ENCODE measurements at places on chromosomes 13 and 19.

DNA sequence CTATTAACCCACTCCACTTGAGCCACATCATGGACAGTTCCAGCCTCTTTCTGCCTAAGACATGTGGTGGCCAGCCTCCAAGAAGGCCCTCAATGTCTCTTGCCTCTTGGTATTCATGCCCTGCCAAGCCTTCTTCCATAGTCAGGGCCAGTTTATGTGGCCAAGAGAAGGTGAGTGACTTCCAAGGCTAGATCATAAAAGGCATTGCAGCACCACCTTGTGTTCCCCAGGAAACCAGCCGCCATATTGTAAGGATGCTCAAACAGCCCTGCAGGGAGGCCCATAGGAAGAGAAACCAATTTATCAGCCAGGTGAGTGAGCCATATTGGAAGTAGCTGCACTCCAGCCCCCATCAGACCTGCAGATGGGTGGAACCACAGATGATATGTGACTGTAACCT, 12.3 kb upstream of the DNMT1 start:
- DNase-seq, result no peak

DNA sequence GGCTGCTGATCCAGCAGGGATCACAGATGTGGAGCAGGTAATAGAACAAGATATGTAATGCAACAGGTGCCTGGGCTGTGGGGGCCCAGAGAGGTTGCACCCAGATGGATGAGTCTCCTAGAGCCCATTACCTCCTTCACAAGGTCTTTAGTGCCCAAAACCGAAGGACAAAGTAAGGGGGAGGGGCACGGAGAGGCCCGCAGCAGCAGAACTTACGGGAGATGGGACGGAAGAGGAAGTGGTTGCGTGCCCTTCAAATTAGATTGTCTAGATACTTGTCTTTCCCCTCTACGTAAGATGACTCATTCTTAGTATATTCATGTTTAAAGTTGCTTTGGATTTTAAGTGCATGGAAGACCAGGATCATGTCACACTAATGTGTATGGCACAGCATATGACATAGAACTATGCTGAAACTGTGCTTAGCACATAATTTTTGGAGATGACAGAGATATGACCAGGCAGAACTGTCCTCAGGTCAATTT, 5.7 kb upstream of the MRPS31 start:
- no peak for DNase-seq

- no peak for DNase-seq
These were observed 14.9 kb upstream of the GPR18 start for GRCh38 chr13:99273128-99273527.

DNA sequence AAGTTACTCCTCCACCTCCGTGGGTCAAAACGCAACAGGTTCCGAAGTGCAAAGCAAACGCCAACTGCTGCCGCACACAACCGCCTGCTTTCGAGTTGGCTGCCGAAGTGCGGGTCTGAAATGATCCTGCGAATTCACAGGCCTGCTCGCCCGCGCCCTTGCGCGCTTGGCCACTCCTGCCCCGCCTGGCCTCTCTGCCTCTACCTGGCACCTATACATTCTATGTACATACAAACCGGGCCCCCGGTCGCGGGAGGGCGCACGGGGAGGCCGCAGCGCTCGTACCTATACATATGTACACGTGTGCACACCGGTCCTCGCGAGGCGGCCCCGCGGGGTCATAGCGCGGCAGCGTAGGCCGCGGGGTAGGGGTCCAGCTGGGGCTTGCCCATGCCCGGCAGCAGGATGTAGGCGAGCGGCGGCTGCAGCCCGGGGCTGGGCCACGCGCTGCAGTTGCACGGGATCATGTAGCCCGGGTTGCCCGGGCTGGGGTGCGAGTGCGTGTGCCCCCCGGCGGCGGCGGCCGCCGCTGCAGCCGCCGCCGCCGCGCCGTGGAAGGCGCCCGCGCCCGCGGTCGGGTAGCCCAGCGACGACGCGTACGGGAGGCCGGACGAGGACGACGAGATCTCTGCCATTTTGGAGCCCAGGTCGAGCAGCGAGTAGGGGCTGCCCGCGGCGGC, 1.3 kb downstream of the SOX21 start:
- DNase-seq, result no peak

DNA sequence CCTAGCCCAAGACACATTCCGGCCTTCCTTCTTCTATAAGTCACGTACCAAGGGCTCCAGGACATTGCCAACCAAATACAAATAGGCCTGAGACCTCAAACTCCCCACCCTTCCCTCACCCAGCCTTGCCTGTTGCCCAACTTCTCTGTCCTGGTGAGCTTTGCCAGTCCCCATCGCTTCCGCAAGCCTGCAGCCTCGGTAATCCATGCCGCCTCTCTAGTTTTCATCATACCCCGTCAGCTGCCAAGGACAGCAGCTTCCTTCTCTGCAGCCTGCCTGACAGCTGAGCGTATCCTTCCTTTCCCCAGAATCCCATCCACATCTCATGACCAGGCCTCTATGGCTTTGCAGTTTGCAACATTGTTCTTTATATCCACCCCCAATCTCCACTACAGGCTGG, 36.6 kb upstream of the POMP start:
- no peak for DNase-seq

- DNase-seq, result no peak
These were observed 46.0 kb downstream of the RBM26 start for GRCh38 chr13:79360095-79360494.

DNA sequence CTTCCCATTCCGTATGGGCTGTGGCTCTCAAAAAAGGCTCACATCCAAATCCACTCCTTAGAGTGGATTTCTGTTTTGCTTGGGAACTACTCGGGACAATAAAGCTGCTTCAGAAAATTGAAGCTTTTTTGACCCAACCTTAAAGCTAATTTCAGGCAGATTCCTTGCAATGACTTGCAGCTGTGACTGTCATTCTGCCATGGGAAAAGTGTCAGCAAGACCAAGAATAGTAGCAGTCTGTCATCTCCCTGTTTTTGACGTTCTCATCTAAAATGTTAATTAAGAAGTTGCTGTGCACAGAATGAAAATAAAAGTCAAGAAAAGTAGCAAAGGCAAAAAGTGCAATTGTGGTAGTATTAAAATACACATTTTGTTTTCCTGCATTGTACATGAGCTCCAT, 304.7 kb downstream of the COG6 start:
- DNase-seq, result no peak

DNA sequence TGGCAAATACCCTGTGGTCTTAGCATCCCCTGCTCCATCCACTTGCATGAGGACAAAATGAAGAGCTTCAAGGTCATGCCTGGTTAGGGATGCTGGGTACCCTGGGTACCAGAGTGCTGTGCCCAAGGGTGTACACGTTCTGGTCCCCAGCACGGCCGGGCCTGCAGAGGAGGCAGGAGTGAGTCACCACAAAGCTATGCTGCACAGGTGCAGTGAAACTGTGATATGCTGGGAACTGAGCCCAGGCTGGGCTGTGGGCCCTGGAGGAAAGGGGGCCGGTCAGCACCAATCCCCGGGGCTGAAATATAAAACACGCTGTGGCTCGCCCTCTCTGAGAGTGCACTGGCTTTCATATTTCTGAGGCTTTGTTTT, 95.1 kb downstream of the TSHZ3 start:
- no peak for DNase-seq

DNA sequence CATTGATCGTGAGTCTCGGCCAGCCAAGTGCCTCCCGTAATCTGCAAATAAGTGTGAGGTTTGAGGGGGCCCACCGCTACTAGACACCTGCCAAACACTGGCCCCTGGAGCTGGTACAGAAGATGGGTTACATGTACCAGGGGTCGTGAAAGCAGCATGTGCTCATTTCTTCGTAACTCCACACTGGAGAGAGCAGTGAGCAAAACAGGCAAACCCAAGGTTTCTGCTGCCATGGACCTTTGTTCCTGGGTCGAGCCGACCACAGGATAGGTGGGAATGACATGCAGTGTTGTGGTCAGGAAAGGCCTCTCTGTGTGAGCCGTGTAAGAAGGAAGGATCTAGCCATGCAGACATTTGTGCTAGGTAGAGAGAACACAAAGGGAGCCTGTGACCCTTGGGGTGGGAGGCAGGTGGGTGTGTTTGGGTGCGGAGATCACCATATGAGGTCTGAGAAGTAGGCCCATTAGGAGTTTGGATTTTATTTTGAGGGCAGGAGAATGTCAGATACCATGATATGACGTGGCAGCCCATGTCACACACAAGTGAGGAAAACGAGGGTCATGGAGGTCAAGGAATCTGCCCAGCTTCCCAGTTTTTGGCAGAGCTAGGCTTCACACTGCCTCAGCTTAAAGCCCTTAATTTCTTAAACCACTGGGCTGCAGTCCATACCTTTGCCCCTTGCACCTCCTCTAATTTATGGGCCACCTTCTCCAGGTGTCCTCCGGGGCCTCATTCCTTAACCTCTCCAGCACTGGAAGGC, 919 bp downstream of the GTF3A start:
- no peak for DNase-seq
